ENCODE measurements at places on chromosomes 2 and 18.

GRCh38 chr18:26893996-26894395, 28.5 kb upstream of the AQP4 start:
- no peak for DNase-seq

DNA sequence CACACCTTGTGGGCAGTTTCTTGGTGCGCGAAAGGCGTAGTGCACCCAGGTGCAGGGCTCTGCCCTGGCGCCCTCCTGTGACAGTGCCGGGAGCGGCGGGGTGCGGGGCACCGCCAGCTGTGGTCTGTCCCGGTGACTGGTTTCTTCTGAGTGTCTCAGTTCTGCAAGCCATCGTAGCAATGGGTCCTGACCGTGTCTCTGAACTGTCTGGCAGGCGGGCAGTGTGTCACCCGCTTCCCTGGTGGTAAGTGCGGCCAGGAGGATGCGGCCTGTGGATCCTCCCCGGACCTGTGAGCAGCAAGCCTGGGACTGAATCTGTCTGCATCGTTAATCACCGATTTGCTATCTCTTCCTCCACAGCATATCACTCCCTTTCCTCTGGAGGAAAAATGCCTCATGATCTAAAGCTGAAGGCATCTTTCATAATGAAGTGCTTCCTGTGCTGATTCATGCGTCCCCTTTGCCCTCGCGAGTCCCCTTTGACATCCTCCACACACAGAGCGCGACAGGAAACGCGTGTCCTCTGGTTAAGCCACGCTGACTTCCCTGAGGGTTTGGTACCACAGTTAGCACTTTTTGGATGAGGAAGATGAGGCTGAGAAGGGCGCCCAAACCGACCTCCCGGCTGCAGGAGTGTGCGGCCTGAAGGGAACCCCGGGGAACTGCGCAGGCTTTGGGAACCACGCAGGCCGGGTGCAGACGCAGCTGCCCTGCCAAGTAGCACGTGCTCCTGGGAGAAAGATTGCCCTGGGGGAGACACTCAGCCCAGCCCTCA, 416.0 kb upstream of the HS6ST1 start:
- DNase-seq: peak; percentile 64

DNA sequence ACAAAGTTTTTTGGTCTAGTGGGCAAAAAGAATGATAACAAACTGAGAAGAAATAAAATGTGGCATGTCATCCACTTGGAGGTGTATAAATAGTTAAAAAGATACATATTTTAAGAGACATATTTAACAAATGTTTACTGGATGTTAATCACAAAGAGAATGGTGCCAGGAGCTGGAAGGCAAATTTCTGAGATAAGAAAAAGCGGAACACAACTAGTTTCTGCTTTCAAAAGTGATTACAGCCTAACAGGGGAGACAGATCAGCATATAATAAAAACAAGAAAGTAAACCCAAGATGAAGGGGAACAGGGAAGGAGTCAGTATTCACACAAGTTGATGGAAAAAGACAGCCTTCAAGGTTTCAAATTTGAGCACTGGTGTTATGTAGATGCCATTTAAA, 91.3 kb downstream of the OLA1 start:
- DNase-seq: no peak

DNA sequence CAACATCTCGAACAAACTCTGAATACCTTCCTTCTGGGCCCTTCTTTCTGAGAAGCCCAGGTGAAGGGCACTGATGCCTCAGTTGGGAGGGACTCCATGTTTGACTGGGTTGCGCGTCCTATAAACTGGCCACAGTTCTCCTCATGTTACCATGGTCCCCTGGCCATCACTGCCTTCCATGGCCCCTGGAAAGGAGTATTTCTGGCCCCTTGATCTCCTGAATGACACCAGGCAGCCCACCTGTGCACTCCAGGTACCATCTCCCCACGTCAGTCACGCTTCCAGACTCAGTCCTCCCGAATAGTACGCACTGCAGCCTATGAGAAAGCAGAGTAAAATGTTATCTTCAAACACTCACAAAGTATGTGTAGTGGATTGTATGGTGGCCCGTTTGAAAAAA, 73.9 kb downstream of the ACKR3 start:
- no peak for DNase-seq

DNA sequence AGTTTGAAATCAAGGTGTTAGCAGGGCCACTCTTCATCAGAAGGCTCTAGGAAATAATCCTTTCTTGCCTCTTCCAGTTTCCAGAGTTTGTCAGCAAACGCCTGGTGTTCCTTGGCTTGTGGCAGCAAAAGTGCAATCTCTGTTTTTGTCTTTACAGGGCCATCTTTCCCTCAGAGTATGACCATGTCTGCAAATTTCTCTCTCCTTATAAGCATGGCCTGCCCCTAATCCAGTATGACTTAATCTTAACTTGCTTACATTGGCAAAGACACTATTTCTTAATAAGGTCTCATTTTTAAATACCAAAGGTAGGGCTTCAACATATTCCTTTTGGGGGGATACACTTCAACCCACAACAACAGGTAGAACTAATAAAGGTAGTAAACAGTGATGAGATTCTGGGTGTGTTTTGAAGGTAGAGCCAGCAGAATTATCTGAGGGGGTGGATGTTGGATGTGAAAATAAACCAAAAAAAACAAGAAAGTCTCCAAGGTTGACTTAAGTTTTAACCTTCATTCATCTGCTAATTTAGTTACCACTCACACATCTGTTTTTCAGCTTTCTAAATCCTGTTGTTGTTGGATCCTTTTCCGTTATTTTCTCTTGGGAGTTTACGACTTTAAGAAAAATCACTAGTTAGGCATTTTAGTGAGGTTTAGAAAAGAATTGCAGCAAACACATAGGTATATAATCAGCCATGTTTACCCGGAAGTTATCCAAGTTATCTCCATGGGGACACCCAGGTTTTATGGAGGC, 234.4 kb upstream of the FIGN start:
- no peak for DNase-seq

GRCh38 chr2:239268549-239268948, 132.3 kb downstream of the HDAC4 start:
- DNase-seq: peak; percentile 81

DNA sequence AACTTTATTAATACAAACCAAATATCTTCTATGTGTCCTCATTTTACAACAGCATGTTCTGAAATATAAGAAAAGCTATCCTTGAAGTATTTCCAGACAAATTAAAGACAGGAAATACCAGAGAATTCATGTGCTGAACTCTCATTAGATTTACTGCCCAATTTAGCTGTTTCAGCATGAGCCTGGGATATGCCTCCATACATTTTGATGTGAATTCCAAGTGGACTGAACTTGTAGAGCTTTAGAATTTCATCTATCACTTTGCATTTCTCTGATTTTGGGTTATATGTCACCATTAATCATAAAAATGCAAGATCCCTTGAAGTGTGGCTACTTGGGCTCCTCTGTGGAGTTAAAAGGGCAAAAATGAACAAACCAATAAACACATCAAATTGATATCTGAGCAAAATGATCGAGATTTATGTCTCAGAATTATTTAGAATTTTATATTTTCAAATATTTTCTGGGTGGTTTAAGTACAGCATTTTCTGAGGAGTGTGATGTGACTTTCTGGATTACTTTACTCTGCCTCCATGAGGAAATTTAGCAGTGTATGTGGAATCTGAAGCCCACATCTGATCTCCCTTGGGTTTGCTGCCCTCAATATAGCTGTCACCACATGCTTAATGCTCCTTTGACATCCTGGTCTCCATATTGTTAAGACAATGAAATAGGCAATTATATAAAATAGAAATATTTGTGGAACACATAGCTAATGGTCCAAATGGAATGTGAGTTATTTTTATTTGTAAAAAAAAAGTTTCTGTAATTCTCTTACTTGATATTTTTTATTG, 206.6 kb upstream of the RBMS1 start:
- no peak for DNase-seq

GRCh38 chr2:137117385-137117784, 352.0 kb downstream of the THSD7B start:
- DNase-seq: no peak

- DNase-seq: no peak
Measured at GRCh38 chr2:20303966-20304365, 46.7 kb downstream of the PUM2 start.

- DNase-seq: peak; percentile 47
Measured at GRCh38 chr2:176140513-176141317, 10.6 kb upstream of the HOXD4 start.

- no peak for DNase-seq
Measured at GRCh38 chr2:44705876-44706480, 235.5 kb upstream of the SIX3 start.

DNA sequence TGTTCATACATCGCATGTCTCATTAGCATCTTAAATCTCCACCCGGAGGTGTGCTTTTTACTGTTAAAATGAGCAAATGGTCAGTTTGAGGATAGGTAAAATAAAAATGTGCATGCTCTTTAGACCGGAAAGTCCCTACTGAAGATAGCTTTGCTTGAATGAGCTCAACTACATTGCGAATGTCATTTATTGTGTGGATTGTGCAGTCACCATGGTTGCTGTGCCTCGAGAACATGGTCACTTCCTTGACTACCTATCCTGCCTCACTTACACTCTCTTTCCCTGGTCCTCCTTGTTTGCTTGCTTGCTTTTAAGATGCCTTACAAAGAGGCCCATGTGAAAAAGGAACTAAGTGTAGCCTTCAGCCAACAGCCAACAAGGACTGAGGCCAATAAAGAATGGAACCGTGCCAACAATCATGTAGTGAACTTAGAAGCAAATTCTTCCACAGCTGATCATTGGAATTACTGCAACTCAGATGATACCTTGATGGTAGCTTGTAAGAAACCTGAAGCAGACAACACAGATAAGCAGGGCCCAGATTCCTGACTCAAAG, 72.2 kb upstream of the BARD1 start:
- peak; percentile 29 for DNase-seq

- DNase-seq: no peak
Measured at GRCh38 chr2:195537811-195538210, 119.2 kb upstream of the SLC39A10 start.

DNA sequence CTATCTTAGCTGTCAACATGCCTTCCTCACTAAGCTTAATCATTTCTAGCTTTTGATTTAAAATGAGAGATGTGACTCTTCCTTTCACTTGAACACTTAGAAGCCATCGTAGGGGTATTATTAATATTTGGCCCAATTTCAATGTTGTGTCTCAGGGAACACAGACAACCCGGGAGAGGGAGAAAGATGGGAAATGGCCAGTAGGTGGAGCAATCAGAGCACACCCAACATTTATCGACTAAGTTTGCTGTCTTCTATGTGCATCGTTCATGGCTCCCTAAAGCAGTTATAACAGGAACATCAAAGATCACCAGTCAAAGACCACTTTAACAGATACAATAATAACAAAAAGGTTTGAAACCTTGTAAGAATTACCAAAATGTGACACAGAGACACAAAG, 110.2 kb downstream of the OLA1 start:
- DNase-seq: no peak

DNA sequence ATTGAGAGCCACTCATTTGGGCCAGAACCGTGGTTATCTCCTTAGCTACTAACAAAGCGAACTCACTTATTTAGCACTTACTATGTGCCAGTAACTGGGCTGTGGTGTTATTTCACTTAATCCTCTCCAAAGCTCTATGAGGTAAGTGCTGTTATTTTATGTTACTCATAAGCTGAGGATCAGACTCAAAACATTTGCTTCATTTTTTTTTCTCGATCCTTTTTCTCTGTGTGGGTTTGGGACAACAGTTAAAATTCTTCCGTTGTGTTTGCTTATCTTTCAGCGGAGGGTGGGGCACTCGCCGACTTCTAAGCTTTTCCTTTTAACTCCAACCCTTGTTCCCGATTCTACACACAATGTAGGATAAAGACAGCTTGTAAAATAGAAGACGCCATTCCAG, 52.8 kb downstream of the TMEM178A start:
- DNase-seq: no peak

GRCh38 chr2:138030459-138030858, 66.2 kb downstream of the HNMT start:
- no peak for DNase-seq

- no peak for DNase-seq
Measured at GRCh38 chr2:181642086-181642485, 14.8 kb downstream of the CERKL start.

GRCh38 chr2:190062053-190062452, 476 bp downstream of the MSTN start:
- no peak for DNase-seq

GRCh38 chr2:151098841-151099240, 162.8 kb downstream of the RBM43 start:
- no peak for DNase-seq

GRCh38 chr2:171824086-171824485, 70.0 kb downstream of the SLC25A12 start:
- no peak for DNase-seq

DNA sequence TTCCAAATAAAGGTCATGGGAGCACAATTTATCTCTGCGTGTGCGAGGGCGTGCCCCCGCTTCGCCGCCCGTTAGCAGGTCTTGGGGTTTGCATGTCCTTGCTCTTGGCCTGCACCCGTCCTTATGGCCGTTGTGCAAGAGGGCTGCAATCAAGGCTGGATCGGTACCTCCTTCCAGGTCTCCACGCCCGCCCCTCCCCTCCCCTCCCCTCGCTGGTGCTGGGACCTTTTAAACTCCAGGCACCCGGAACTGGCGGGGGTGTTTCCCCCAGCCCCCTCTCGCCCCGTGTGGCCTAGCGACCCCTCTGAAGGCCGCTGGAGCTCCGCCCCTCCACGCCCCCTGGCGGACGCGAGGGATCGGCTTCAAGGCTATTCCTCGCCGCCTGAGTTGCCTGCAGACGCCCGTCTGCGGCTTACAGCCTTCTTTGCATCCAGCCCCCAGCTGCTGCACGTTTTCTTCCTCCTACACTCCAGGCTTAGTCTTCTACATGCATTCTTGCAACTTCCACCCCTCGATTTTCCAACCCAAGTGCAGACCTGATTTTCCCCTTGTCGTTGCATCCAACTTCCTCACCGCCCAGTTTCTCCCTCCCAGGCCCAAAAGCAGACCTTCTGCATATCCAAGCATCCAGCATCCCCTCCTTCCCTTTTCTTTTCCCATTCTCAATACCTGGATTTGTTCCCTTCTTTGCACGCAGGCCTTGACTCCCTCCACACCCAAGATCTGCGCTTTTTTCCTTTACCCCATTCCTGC, 577 bp downstream of the IDH1 start:
- peak; percentile 91 for DNase-seq

DNA sequence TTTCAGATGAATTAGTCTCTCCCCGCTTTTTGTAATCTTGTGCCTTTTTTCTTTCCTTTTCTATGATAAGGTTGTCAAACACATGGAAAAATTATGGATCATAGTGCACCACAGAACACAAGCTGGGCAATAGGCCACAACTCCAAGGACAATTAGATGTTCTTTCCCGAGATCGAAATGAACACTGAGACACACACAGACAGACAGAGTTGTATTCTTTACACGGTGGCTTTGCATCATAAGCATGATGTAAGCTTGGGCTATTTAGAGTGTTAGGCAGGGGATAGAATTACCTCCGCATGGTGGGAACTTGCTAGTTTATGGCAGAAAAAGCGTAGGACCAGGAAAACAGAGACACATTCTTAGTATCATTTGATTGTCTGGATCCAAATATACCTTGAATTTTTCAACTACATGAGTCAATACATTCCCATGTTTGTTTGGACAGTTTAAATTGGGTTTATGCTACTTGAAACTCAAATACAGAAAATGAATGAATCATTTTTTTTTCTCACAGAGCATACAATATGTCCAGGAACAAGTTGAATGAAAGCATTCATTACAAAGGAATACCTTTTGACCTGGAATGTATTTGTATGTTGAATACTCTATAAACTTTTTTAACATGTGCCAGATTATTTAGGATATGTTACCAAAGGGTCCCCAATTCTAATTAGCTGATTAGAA, 1611.5 kb upstream of the TMEFF2 start:
- no peak for DNase-seq

All from RPMI8226 (cell line).